ENCODE measurements at places on chromosomes 11 and 22. TPM values are rescaled to one million over a fixed set of nuclear protein-coding genes. Genes with fewer than 3 reads are reported as not detected.

Gene NFAM1
- 0.02 TPM for total RNA-seq

Gene CLDN5
- not detected for total RNA-seq

Gene TYR
- not detected for total RNA-seq

Gene DDIAS
- total RNA-seq = 18.1 TPM

Gene PRAME
- total RNA-seq = 112 TPM

Gene EFCAB6
- total RNA-seq = 0.34 TPM

Gene GGTLC3
- total RNA-seq = not detected

Gene MOV10L1
- not detected for total RNA-seq

Gene APLNR
- total RNA-seq = not detected

Gene GAL
- 11.6 TPM for total RNA-seq

Gene POU2AF1
- total RNA-seq = not detected

Gene MMP8
- total RNA-seq = not detected

Gene SCGB1D2
- total RNA-seq = not detected

Data from A549 treated with ZK216348 at 1 μM for 4 hours (cell line).